B cell (primary cell): ENCODE measurements at places on chromosomes 12 and 14. TPM values are rescaled to one million over a fixed set of nuclear protein-coding genes. Genes with fewer than 3 reads are reported as not detected.

The SLC17A8 gene
- not detected in 2 replicates for polyA plus RNA-seq

DNA sequence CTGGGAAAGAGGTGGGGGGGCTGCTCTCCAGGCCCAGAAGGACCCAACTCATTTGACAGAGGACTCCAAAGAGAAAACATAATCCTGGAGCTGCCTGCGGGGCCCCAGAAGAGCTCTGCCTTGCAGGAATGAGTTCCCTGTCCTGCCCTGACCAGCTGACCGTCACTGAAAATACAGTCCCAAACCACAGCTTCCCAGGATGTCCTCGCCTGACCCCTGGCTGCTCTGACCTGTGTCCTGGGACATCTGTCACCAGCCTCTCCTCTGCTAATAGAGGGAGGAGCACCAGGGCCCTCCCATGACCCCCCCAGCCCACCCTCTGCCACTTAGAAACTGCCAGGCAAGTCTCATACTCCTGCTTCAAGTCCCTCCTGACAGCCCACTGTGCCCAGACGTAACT lies 9.8 kb downstream of the FIGNL2 start:
- DNase-seq, result no peak

DNA sequence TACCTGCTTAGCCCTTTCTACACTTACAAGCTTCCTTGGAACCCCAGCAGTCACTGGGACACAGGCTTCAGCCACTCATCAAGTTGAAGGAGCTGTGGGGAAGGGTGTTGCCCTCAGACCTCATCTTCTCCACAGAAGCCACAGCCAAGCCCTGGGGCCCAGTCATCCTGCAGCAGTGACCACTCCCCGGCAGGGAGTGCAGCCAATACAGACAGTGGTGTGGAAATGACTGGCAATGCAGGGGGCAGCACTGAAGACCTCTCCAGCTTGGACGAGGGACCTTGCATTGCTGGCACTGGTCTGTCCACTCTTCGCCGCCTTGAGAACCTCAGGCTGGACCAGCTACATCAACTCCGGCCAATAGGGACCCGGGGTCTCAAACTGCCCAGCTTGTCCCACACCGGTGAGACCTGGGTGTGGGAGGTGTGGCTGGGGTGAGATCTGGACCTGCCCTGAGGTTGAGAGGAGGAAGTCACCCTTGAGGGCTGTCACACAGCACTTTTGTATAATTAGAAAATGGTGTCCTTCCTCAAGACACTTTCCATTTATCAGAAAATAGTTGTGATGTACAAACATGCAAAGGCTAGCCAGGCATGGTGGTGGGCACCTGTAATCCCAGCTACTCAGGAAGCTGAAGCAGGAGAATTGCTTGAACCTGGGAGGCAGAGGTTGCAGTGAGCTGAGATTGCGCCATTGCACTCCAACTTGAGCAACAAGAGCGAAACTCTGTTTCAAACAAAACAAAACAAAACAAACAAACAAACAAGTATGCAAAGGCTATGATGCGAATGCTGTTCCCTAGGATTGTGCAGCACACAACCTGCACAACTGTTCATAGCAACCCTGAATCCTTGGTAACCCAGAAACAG lies 9.9 kb downstream of the GLI1 start:
- no peak for DNase-seq

DNA sequence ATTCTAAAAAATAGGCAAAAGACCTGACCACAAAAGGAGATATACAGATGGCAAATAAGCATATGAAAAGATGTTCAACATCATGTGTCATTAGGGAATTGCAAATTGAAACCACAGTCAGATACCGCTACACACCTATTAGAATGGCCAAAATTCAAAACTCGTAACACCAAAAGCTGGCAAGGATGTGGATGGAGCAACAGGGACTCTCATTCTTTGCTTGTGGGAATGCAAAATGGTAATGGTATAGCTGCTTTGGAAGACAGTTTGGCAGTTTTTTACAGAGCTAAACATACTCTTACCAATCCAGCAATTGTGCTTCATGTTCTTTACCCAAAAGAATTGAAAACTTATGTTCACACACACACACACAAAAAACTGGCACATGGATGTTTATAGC lies 8.2 kb upstream of the HMGA2 start:
- DNase-seq, result no peak

DNA sequence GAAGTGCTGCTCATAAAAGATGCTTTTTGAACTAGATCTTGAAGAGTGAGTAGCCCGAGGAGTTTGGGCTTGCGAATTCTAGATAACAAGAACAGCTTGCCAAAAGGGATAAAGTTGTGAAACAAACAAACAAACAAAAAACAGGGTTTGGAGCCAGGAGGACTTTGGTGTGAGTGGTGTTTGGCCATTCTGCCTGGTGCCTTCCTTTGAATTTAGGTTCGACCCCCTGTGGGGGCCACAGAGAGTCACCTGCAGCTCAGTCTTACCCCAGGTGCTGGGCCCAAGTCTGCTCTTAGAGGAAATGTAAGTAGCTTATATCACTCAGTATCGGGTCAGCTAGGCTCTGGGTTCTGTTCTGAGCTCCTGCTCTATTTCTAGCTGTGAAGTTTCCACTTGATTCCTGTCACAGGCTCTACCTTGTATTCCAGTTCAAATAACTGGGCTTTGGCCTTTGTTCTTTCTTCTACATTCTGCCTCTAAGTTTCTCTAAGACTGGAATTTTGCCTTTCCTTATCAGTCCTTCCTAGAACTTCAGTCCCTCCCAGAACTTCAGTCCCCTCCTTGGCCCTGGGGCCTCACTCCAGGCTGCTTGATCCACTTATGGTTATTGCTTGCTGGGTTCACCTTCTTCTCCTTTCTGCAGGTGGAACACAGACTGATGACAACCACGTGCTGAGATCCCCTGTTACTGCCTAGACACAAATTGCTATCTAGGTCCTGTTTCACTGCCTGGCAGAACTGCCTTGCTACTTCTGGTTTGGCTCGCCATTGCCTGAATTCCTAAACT lies 20.5 kb upstream of the DUSP6 start:
- no peak for DNase-seq

DNA sequence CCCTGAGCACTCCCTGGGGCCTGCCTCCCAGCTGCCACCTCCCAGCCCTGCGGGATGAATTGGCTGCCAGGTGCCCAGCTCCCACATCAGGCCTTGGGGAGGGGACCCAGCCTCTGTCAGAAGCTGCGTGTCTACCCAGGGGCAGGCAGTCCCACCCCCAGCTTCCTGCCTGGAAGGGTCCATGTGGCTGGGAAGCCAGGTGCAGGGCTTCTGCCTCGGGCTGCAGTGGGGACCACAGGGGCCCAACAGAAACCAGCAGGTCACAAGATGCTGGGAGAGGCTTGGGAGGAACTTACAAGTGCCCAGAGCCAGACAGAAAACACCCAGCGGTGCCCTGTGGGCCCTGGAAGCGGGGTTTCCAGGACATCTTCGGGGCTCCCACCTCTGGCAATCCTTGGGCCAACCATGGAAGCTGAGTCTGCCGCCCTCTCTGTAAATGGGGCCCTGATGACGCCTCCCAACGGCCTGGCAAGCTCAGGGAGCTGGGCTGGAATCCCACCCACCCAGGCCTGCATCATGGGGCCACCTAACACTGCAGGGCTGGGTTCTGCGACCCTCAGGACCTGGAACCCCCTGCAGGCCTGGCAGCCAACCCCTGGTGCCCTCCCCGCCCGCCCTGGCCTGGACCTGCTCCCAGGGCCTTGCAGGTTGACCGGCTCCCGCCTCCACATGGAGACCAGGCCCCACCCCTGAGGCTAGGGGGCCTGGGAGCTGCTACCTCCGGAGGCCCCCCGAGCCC lies 36.6 kb downstream of the CCNK start:
- DNase-seq, result no peak

- peak; percentile 49 for DNase-seq
Observed at GRCh38 chr12:89752341-89752740, 43.7 kb upstream of the ATP2B1 start.
